Stimulated activated CD8-positive, alpha-beta memory T cell treated with anti-CD3 and anti-CD28 coated beads, Interleukin-7, amount 100 ng/mL, for 48 hours (primary cell): ENCODE measurements at places on chromosomes 7 and 10.

DNA sequence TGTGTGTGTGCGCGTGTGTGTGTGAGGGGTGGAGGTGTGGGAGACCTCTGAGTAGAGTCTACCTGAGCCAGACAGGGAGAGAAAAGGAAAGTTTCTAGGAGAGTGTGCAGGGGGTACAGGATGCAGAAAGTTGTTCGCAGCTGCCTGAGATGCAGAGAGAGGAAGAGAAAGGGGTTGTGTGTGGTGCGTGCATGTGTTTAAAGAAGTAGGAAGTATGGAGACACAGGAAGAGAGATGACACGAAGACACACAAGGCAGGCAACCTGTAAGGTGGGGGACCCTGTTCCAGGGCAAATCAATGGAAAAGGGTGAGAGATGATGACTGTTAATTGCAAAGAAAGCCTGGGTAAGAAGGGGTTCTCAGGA is 52.2 kb downstream of the C10orf105 start:
- no peak for DNase-seq

GRCh38 chr10:119438717-119439116 is 103.8 kb downstream of the RGS10 start:
- DNase-seq = no peak

DNA sequence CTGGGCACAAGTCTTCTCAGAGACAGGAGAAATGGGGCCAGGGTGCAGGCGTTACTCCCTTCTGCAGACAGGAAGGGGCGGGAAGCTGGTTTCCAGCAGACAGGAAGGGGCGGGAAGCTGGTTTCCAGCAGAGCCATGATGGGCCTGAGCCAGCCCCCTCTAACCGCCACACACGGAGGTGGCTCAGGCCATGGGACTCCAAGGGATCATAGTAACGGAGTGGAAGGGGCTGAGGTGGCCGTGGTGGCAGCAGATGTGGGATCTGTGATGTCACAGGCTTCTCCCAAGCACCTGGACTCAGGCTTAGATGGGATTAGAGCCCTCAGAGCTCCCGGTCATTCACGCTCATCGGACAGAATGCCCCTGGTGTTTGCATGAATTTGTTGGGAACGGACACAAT is 177.8 kb downstream of the USP6NL start:
- DNase-seq = no peak

- DNase-seq = no peak
These were observed 520.3 kb upstream of the LRRTM3 start for GRCh38 chr10:66405566-66405965.

DNA sequence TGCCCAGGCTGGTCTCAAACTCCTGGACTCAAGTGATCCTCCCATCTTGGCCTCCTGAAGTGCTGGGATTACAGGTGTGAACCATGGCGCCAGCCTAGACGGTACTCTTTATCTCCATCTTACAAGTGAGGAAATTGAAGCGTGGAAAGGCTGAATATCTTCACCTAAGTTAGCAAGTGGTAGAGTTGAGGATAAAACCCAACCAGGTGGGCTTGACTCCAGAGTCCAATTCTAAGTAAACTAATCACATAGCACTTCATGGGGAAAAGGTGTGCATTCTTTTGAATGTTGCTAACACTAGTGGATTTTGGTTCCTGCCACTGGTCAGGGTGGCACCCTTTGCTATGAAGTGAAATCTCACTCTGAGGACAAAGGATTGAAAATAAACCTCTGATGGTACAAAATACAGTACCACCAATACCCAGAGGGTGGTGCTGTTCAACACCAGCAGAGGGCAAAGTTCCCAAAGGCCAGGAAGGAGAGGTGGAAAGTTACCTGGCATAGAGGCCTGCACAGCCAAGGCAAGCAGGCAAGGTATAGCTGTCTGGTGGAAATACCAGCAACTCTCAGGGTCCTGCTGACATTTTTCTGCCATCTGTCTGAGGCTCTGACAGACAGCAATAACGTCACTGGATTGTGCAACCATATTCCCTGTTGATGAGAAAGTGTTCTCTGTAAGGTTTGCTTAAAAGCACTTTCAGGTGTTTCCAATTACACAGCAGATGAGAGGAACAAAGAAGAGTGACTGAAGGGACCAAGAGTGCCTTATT is 17.6 kb downstream of the ZDHHC16 start:
- DNase-seq = no peak

DNA sequence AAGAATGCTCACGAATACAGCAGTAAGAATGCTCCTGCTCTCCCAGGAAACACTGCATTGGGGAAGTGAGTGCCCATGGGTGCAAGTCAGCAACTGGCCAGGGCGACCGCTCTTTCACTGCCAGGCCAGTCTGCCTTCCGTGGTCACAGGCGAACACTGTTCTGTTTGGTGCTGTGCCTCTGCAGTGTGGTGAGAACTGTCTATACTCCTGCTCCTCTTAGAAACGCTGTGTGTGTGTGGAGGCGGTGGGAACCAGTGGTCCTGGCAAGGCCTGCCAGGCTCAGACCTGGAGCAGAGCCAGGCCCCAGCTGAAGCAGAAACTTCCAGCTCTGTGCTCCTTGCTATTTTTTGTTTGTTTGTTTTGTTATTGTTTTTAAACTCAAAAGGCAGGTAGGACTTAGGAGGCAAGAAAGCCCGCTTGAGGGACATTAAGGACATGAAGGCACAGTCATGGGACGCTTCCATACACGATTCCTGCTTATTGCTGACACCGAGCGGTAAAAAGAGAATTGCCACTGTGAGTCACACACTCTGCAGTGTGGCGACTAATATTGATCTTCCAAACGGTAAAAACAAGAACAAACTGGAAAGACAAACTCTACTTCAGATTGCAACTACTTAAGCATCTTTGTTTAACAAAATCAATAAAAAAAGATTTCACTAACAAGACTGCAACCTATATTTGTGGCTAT is 430.8 kb downstream of the DNAJB6 start:
- no peak for DNase-seq

DNA sequence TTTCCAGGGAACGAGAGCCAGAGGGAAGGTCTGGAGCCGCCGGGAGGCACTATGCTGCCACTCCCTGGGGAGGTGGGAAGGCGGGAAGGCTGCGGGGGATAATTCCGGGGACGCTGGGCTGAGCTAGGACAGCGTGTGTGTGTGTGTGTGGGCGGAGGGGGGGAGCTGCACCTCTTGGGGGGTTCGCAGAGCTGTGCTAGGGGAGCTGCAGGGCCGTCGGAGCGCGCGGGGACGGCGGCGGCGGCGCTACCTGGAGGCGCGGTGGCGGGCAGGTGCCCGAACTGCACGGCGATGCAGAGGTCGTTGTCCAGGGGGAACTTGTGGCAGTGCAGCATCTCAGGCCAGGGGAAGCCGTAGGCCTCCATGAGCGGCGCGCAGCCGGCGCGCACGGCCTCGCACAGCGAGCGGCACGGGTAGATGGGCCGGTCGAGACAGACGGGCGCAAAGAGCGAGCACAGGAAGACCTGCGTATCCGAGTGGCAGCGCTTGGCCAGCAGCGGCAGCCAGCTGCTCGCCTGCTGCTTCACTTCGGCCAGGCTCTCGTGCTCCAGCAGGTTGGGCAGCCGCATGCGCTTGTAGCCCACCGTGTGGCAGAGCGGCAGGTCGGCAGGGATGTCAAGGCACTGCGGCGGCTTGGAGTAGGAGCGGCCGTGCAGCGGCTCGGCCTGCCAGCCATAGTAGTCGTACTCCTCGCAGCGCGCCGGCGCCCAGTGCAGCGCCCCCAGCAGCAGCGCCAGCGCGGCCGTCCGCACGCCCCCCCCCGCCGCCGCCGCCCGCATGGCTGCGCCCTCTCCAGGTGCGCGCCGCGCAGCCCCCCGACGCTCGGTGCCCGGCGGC is 526 bp downstream of the SFRP5 start:
- DNase-seq = no peak

- no peak for DNase-seq
These were observed 74.8 kb downstream of the CDK6 start for GRCh38 chr7:92761391-92762097.

GRCh38 chr10:30775779-30776591 is 146.4 kb upstream of the LYZL2 start:
- no peak for DNase-seq

DNA sequence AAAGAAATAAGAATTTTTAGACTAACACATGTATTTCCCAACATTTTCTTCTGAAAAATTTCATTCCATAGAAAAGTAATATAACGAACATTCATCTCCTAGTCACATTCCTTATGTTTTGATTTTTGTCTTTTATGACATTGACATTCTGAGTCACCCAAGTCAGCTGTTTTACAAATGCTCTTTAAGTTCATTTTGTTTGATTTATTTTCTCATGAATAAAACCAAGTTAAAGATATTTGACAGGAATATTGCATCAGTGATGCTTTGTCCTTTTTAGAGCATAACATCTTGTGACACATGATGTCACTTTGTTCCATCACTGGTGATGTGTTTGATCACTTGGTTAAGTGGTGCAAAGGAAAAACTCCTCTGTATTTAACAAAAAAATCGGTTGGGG is 48.4 kb downstream of the HGF start:
- DNase-seq = no peak

DNA sequence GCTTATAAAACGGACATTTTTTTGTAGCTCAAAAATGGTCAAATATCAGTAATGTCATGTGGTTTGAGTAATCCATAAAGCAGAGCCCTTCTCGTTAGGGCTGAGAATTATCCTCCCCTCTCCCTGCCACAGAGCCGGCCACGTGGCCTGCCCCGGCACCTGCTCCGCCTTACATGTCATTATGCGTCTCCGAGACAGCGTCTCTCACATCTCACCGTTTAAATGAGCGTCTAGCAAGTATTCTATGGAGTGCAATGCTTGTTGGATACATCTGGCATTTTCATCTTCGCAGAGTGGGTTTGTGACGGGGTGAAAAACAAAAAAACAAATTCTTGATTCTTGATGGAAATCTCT is 86.1 kb downstream of the CUX1 start:
- DNase-seq = no peak

DNA sequence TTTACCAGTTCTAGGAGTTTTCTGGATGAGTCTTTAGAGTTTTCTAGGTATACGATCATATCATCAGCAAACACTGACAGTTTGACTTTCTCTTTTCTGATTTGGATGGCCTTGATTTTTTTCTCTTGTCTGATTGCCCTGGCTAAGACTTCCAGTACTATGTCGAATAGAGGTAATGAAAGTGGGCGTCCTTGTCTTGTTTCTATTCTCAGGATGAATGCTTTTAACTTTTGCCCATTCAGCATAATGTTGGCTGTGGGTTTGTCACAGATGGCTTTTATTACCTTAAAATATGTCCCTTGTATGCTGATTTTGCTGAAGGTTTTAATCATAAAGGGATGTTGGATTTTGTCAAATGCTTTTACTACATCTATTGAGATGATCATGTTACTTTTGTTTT is 223.2 kb upstream of the COBL start:
- DNase-seq = no peak

DNA sequence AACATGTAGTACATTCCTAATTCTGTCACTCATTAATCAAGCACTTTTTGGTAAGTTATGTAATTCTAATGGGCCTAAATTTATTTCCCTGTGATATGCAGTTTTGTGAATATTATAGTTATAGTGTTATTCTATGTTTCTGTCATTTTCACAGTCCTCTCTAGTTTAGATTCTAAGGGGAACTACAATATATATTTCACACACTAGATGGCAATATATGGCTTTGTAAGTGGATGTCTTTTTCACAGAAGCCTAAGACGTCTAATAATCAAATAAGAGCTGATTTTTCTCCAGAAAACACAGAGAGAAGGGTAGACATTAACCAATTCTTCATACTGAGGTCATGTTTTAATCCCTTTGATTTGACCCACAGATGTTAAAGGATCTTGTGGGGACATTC is 18.0 kb downstream of the RNLS start:
- DNase-seq = no peak

GRCh38 chr10:18279173-18279572 is 138.9 kb downstream of the CACNB2 start:
- DNase-seq = no peak

DNA sequence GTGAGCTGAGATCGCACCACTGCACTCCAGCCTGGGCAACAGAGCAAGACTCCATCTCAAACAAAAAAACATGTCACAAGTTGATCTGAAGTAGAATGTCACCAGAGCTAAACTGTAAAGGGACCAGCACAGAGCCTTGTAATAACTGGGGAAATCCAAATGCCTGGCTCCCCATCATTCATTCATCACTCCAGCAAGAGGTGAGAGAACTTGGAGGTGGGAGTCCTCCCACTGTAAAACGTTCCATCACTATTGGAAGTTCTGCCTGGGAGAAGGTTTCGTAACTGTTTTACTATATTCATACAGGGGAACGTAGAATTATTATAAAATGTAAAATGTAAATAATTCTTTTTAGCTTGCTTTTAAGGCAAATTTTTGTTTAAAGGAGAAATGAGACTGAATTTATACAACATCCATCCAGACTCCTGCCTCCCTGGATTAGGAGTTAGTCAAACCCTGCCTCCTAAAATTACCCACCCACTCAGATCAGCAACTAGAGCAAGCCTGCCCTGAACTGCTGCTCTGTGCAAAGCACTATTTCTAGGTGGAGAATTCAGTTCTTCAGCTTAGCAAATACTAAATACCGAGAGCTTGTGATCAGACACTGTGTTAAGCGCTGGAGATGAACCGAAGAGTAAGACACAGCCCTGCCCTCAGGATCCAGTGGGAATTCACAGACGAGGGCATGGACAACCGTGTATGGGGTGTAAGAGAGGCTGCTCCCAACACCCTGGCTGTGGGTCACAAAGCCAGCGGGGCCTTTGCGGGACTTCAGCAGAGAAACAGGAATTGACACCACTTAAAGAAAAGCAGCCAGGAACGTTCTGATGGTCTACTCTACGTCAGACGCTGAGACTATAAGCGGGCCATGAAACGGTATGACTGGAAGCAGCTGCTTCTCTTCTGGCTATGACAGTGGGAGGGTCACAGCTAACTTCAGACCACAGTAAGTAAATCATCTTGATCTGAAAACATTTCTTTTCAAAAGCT is 208.3 kb downstream of the ZMYND11 start:
- DNase-seq = no peak

DNA sequence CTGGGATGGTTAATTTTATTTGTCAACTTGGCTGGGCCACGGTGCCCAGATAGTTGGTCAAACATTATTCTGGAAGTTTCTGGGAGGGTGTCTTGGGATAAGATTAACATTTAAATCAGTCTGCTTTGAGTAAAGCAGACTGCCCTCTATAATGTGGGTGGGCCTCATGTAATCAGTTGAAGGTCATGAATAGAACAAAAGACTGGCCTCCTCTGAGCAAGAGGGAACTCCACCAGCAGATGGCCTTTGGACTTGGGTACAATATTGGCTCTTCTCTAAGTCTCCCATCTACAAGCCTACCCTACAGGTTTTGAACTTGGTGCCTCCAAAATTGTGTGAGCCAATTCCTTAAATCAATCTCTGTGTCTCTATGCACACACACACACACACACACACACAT is 61.8 kb downstream of the PLXNA4 start:
- DNase-seq = no peak

DNA sequence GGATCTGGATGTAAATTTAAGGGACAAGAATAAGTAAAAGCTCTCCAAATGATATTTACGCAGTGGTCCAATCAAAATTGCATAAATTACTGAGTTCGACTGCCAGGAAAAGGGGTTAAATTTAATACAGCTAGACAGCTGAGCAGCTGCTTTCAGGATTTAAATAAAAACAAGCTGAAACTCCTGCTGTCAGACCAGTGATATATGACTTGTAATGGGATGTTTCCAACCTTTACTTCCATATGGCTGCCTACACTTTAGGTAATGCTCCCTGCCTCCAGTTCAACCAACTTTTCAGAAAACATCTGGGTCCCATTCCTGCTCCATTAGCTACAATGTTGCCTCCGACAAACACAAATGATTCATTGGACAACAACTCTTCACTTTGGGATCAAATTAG is 326.3 kb upstream of the DGKB start:
- DNase-seq = no peak

GRCh38 chr7:23268746-23269145 is 22.2 kb downstream of the GPNMB start:
- no peak for DNase-seq

GRCh38 chr7:7294911-7295310 is 112.6 kb downstream of the C1GALT1 start:
- DNase-seq = no peak
